H9 (cell line): ENCODE measurements at places on chromosomes 7 and 10. TPM values are rescaled to one million over a fixed set of nuclear protein-coding genes. Genes with fewer than 3 reads are reported as not detected.

Gene IQUB
- total RNA-seq, result 0.28 and 0.39 TPM in 2 replicates

Gene SEPTIN7
- total RNA-seq, result 184 and 188 TPM in 2 replicates

DNA sequence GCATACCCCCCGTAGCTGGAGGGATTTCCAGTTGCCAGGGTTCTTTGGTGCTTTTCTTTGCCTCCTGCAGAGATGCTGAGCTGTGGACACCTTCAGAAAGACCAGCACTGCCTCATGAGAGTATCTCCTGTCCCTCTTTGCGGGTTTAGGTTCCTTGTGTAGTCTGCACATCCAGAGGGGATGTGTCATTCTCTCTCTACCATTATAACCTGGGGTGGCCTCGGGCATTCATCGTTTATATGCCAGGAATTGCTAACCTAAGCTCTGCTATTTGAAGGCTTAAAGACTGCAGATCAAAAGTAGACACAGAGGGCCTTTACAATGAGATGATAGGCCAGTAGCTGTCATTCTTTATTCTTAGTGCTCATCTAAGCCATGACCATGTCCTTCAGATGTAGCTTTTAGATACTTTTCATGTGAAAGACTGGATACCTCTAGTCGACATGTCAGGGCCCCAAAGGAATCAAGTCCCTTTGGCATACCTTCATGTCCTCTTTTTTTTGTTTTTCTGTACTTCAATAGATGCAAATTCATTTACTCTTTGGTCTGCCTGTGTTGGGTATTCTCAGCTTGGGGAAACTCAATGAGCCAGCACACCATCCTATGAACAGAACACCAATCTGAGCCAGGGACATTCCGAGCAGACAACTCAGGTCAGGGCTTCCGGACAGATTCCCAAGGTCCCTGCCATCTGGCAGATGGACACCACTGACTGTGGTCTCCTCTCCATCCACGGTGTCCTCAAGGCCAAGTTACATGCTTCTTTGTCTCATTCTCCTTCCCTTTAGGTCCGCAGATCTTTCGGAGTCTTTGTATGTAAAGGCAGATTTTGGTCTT lies 129.3 kb downstream of the NRF1 start:
- DNase-seq, result no peak

DNA sequence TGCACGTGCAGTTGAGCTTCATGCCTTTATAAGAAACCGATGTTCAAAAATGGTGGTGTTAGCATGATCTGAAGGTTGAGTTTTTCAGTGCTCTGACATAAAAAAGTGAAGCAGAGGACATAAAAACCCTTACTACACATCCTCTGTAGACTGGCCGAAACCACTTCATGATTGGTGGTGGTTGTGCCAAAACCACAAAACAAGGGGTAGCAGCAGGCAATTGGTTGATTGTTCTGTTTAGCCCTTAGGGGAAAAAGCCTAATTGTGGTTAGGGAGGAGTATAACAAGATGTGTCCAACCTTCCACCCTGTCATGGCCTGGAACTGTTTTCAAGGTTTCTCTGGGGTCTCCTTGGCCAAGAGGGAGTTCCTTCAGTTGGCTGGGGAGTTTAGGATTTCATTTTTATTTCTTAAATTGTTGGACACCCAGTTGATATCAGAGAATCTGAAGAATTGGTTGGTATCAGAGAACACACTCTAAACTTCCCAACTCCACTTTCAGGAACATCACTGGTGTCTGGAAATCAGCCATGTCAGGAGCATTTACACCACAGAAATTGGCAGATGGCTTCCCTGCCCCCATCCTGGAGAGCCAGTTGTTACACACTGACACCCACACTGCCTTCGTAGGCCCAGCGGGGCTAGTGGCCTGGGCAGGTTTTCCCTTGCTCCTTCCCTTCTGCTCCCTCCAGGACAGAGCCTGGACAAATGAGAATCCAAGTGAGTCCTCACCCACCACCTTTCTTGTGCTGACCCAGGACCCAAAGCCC lies 18.8 kb downstream of the MRPS24 start:
- no peak for DNase-seq
